Cortex of kidney (tissue), 1 donor: ENCODE measurements at places on chromosomes 2 and 18.

GRCh38 chr2:8779795-8780671 is 57.4 kb downstream of the KIDINS220 start:
- no peak for DNase-seq

- DNase-seq = no peak
Measured at GRCh38 chr18:63135101-63135500, 184.5 kb downstream of the BCL2 start.

- DNase-seq = no peak
Measured at GRCh38 chr2:44926957-44927356, 14.5 kb upstream of the SIX3 start.

DNA sequence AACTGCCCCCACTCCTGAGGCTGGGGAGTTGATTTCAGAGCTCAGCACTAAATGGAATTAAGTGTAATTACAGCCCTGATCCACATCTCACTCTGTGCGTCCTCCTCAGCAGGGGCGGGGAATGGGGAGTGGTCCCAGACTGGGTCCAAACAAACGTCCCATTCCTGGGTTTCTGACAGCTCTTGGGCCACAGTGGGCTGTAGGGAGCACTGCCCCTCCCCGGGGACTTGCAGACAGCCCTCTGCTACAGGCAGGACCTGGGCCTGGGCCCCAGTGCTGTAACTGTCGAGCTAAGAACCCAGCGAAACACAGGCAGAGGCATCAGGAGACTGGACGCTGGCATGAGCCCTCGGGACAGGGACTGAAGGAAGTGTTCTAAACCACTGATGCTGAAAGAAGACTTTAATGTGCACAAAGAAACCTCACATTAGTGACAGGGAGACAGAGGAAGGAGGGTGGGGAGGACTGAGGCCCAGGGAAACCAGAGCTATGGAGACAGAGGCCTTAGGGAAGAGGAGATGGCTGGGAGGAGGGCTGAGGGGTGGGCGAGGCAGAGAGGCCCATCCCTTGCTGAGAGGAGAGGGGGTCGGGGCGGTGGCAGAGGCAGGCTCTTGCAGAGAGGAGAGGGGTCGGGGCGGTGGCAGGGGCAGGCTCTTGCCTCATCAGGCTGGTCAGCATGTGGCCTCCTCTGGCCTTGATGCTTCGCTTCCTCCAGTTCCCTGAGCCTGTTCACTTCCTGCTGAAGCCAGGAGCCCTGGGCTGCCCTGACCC is 5.8 kb upstream of the SEMA4C start:
- no peak for DNase-seq

DNA sequence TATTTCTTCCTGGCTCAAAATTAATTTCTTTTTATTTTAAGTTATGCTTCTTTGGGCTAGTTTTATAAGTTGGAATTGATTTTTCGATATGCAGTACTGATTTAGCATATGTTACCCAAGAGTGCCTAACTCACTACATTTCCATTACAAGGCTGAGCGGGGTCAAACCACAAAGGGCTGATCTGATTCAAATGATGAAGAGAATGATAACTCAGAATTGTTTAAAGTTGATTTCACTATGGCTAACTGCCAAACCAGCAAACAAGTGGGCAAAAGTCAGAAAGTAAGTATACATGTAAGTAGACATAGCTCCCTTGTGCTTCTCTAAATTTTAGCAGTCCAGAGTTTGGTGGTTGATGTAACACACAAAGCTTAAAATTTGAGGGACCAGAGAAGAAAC is 35.6 kb downstream of the RAD51AP2 start:
- DNase-seq = no peak

GRCh38 chr2:58019229-58019628 is 27.4 kb upstream of the VRK2 start:
- DNase-seq = no peak

DNA sequence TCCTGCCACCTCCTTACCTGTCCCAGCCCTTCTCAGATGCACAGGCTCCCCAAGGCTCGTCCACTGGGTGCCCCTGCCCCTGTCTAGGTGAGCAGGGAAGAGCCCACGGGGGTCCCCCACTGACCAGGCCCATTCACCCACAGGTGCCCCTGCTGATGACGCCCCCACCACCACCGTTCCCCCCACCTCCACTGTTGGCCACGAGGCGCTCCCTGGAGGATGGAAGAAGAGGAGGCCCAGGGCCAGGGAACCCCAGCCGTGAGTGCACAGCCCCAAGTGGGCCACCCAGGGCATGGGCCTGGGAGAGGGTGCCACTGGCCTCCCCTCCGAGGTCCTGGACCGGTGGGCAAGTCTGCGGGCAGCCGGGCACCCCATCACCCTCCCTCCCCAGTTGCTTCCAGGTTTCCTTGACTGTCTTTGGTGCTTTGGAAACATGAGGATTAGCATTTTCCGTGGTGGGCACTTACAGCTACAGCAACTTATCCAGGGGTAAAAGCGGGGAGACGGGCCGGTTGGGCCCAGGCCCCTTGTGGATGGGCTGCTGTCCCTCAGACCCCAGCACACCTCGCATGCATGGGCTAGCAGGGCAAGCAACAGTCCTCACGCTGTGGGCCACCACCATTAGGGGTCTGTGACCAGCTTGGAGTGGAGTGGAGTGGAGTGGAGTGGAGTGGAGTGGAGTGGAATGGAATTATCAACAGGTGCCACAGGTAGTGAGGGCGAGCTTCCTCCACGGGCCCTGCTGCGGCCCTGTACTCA is 13.2 kb upstream of the KLHL30 start:
- no peak for DNase-seq

DNA sequence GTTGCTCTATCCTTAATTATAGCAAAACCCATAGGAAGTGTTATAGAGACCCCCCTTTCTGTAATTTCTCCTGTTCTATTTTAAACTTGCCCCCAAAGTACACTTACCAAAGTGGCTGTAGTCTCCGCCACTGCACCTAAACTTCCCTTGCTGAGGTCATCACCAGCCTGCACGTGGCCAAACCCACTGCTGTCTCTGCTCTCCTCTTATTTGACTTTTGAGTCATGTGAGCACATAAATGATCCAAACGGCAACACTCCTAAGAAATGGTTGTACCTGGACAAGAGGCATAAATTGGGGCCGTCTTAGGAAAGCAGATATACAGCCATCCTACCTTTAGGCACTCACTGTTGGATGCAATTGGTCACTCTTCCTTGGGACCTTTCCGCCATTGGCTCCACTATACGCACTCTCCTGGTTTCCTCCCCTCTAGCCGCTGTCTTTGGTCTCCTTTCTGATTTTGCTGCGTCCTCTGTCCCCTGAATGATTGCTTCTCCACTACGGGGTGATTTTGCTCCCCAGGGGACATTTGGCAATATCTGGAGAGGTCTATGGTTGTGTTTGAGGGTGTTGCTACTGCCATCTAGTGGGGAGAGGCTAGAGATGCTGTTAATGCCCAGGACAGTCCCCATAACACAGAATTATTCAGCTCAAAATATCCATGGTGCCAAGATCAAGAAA is 19.2 kb upstream of the IL36G start:
- DNase-seq = no peak

GRCh38 chr2:58429014-58429875 is 188.1 kb upstream of the FANCL start:
- DNase-seq = no peak

DNA sequence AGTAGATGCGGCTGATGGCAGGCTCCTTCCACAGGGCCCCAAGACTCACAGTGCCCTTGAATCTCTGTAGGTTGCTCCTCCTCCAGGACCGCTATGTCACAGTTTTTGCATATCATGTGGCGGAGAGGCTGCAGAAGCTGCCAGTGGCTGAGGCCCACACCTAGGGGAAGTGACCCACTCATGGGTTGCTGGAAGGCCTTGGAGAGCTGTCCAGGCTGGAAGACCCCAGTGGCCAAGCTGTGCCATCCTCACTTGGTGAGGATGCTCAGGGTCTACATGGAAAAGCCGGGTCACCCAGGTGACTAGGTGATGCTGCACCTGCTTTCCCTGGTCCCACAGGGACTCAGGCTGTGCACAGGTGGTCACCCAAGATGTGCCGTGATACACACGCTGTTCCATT is 90.6 kb downstream of the SEPTIN10 start:
- no peak for DNase-seq

DNA sequence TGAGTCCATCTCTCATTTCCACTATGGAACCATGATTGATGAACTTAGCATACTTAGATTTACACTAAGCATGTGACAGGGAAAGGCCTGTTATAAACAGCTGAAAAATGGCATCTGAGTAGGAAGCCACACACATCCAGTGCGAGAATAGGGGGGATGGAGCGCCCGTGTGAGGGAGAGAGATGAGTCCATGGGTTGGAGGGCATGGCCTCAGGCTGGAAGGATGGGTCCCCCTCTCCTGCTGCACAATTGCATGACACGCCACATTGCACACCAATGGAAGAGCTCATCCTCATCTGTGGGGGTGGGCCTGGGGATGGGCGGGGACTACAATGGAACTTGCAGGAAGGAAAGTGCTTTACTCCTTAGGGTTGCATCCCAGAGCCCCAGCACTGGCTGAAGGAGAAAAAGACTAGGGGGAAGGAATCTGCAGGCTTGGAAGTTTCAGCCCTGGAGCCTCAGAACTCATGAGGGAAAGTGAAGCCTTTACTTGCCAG is 46.4 kb upstream of the CXCR4 start:
- DNase-seq = no peak

- DNase-seq = no peak
Measured at GRCh38 chr2:128016620-128017019, 11.2 kb downstream of the SAP130 start.

DNA sequence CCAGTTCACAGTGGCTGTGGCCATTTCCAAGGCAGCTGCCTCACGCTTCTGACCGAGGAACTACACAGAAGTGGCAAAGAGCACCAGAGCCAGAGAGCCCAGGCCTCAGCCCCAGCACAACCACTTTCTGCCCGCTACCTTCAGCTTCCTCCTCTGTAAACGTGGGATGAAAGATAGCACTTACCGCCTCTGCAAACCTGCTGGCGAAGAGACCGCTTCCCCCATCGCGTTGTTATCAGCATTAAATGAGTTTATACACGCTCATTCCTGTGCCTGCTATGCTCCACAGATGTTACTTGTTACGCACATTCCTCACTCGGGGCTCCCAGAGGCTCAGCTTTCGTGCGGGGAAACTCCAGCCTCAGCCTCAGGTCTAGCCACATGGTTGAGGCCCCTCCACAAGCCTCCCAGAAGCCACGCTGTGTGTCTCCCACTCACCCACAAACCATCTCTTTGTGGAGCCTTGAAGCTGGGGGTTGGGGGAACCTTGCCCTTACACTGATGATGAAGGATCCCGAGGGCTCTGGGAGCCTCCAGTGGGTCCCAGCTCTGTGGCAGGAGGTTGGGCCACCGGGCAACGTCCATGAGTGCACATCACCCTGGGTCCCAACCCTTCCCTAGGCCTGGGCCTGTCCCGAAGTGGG is 63.3 kb upstream of the SMAD7 start:
- no peak for DNase-seq

DNA sequence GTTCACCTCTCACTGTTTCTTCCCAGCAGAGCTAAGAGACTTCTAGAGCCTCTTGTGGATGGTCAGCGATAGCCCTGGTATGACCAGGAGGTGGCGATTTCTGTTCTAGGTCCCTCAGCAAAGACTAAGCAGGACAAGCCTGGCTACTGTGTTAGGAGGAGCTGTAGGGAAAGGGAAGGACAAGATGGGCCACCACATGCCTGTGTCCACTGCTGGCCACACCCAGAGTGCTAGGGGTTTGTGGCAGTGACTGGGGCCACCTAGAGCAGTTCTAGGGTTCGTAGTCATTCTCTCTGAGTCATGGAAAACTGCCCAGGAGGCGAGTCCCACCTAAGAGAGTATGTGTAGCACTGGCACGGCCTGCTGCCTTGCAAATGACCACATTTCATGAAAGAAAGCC is 179.4 kb downstream of the ALPK2 start:
- no peak for DNase-seq

- DNase-seq = no peak
Measured at GRCh38 chr2:64595397-64596176, 58.1 kb downstream of the SERTAD2 start.

DNA sequence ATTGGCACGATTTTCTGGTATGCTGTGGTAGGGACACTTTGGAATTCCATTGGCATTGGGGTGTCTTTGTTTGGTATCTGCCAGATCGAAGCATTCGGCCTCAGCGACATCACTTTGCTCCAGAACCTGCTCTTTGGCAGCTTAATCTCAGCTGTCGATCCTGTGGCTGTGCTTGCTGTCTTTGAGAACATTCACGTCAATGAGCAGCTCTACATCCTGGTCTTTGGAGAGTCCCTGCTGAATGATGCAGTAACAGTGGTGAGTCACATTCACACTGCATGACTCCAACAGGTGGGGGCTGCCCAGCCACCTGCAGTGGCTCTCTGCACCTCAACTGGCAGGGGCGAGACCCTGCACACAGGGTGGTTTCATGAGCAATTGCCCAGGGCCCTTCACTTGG is 38.4 kb downstream of the SLC9A2 start:
- no peak for DNase-seq

- no peak for DNase-seq
Measured at GRCh38 chr18:24130494-24130893, 8.4 kb upstream of the CABYR start.

DNA sequence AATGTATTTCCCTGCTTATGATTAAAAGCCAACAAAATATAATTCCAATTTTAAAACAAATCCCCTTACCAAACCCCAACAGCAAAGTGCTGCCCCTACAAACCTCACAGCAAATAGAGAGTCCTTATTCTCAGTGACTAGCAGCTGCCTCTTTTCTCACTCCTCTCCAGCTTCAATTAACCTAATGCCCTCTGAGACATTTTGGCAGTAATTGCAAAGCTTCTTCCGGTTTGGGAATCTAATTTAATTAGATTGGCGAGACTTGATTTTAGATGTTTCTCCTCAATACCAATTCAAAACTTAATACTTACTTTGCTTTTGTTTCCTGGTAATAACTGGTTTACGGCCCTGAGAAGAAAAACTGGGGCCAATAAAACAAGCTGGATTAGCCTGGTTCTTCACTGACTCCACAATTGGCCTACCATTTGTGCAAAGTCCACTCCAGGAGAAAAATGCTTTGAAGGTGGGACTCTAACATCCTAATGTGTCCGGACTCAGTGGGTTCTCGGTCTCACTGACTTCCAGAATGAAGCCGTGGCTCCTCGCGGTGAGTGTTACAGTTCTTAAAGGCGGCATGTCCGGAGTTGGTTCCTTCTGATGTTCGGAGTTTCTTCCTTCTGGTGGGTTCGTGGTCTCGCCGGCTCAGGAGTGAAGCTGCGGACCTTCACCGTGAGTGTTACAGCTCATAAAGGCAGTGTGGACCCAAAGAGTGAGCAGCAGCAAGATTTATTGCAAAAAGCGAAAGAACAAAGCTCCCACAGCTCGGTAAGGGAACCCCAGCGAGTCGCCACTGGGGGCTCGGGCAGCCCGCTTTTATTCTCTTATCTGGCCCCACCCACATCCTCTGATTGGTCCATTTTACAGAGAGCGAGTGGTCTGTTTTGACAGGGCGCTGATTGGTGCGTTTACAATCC is 52.8 kb downstream of the SLC35F5 start:
- DNase-seq = no peak
